ENCODE measurements at places on chromosomes 4 and X.

GRCh38 chr4:153485860-153486259 is 19.7 kb downstream of the TMEM131L start:
- DNase-seq, result no peak

DNA sequence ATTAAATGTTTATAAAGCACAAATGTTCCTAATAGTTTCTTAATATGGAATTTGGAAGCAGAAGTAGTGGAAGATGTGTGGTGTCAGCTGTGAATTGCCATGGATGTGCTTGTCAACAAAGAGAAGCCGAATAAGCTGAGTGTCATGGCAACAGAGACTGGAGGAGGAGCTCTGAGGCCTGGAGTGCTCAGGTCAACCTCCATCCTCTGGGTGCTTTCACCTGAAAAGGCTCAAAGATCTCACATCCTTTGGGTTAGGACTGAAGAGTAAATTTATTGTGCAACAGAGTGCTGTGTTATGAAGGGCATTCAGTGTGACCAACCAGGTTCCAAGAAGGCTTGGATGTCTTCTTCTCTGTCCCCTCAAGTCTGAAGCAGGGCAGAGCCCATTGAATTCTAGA is 18.7 kb downstream of the SGMS2 start:
- no peak for DNase-seq

DNA sequence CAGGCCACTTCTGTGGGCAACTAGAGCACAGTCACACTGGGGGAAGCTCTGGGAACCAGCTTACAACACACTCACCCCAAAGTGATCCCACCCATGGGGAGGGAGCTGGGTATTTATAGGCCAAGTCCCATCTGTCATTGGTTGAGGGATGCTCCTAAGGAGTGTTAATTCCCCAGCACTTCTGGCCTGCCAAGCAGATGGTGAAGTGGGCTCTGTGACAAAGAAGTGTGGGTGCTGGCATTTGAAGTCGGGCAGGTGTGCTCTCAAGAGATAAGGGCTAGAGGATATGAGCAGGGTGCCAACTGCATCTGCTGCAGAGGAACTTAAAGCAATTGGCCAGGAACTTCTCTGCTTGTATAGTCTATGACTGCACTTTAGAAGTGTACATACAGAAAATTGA is 30.9 kb downstream of the PTCHD1 start:
- no peak for DNase-seq

DNA sequence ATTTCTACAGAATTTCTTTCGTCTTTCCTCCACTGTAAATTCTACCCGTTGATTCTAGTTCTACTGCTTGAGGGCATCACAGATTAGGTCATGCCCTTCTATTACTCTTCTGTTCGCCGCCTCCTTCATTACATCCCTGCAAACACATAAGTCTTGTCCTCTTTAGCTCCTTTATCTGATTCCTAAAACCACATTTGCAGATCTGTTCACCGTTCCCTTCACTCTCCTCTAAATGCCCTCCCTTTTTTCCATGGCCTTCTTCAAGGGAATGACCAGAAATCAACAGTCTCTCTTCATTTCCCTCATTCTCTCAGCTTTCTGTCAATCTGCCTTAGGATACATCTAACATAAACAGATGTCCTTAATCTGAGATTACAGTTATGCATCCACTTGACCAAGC is 43.1 kb downstream of the BTC start:
- no peak for DNase-seq

- DNase-seq, result no peak
Observed at GRCh38 chr4:151807220-151807619, 46.4 kb upstream of the GATB start.

DNA sequence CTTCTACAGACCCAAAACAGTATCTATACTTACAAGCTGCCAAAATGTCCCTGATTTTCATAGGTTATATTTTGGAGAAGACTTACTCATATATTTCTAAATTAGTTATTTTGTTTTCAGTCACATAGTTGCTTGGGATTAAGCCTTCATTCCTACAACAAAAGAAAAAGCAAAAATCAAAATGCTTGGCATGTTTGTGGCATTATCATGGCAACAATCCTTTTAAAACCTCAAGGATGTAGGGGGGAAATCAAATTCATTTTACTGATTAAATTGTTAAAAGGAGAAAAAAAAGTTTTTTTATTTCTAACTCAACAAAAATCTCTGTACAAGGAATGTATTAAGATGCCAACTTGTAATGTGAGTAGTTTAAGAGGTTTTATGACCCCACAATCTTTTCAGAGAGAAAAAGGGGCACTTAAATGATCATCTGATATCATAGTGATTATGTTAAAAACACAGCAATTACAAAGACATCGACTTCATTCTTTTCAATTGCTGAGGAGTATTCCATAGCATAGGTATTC is 23.5 kb downstream of the TXK start:
- DNase-seq, result no peak

- DNase-seq, result no peak
Observed at GRCh38 chr4:159014859-159015258, 88.0 kb upstream of the RAPGEF2 start.

- no peak for DNase-seq
Observed at GRCh38 chr4:73434311-73434710, 1.7 kb upstream of the AFP start.

DNA sequence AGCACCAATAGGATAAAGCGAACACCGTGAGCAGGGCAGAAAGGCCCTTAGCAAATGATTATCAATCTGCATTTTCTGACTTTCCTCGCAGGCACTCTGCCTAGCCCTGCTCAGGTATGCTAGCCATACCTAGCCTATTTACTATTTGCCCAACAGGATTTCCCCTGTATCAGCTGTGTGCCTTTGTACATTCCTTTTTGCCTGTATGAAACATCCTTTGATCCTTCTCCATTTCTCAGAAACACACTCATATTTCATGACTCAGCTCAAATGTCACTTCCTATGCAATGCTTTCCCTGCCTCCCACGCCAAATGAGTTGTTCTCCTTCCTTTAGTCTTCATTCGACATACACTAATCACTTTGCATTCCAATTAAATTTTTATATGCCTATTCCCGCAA is 37.2 kb downstream of the PCDH7 start:
- DNase-seq, result no peak

GRCh38 chrX:43693602-43694406 is 37.7 kb downstream of the MAOA start:
- no peak for DNase-seq

DNA sequence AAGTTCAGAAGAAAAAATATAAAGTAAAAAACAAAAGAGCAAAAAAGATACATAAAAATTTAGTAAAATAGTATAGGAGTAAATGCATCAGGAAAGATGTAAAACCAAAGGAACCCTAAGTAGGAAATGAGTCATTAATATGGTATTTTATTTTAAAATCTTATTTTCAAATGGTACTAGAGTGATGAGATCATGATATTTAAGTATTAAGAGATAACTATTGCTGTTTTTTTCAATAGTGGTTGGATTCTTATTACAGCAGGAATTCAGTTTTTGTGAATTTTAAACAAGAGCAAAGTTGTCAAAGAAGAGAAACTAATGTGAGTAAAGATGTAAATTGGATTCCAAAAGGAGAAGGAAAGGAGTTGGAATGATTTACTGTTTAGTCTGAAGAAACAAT is 20.0 kb downstream of the EMCN start:
- no peak for DNase-seq

GRCh38 chrX:66015900-66016689 is 23.8 kb downstream of the VSIG4 start:
- no peak for DNase-seq

GRCh38 chr4:61003301-61003700 is 196.8 kb upstream of the ADGRL3 start:
- no peak for DNase-seq
